KG1 (cell line): ENCODE measurements at places on chromosomes 2 and 18.

GRCh38 chr2:71674158-71674851 is 220.9 kb downstream of the DYSF start:
- no peak for DNase-seq

DNA sequence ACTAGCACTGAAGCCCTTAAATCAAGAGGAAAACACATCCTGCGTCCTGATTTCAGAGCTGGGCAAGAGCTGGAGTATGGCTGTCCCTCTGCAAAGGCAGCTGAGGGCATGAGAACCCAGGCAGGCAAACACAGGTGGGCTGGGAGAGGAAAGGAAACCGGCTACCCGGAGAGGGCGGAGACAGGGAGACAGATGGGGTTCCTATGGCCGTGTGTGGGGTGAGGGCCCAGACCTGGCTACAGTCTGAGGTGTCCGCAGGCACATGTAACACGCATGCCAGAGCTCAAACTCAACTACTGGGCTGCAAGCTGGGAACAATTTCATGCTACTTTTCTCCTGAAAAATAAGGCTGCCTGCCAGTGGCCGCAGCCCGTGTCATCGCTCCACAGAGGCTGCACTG is 2.7 kb downstream of the COPS9 start:
- DNase-seq, result no peak

- DNase-seq, result no peak
These were observed 24.2 kb downstream of the RPL31 start for GRCh38 chr2:101026253-101026701.

GRCh38 chr2:212124598-212124997 is 414.0 kb downstream of the ERBB4 start:
- DNase-seq, result no peak

GRCh38 chr2:227395556-227395955 is 7.8 kb upstream of the SCYGR1 start:
- DNase-seq, result no peak

- DNase-seq, result no peak
These were observed 20.4 kb downstream of the VRK2 start for GRCh38 chr2:58067001-58067400.

GRCh38 chr2:47300609-47301276 is 102.2 kb upstream of the MSH2 start:
- DNase-seq, result peak; percentile 14

- DNase-seq, result no peak
These were observed 271.6 kb upstream of the MGAT5 start for GRCh38 chr2:133982256-133982655.

DNA sequence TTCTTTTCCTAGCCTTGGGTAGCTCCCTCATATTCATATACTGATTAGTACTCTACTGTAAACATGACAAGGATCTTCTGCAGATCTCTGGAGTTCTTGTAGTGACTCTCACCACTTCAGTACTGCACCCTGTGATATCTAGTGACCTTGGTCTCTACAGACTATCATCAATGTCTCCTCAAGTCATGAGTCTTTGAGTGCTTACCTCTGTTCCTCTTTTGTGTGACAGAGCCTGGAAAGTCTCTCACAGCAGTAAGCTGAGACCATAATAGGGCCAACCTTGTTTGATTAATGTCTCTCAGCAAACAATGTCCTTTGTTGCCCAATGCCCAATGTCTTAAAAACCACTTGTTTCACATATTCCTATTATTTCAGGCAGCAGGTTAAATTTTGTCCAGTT is 34.2 kb upstream of the BAZ2B start:
- no peak for DNase-seq

- no peak for DNase-seq
These were observed 7.8 kb downstream of the ZNF892 start for GRCh38 chr2:95215018-95215612.

DNA sequence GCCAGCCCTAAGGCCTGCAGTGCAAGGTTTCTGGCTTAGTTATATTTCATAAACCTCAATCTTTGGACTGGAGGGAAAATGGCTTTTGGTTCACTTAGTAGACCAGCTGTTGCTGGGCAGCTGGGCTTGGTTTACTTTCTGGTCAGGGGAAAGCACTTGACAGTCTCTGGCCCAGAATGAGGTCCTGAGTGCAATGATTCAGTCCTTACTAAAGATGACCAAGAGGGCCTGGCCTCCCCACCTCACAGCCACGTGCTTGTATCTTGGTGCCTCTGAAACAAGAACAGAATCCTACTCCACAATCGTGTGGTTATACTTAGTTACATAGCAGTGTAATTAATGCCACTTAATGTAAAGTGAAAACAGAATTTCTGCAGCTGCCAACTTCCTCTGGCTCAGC is 325.5 kb upstream of the MEIS1 start:
- no peak for DNase-seq

GRCh38 chr2:217740178-217740577 is 262.6 kb downstream of the TNS1 start:
- DNase-seq, result no peak

- DNase-seq, result no peak
These were observed 278.3 kb downstream of the PTGR3 start for GRCh38 chr18:74930616-74931015.

GRCh38 chr2:109436610-109437225 is 177.0 kb downstream of the SEPTIN10 start:
- no peak for DNase-seq

DNA sequence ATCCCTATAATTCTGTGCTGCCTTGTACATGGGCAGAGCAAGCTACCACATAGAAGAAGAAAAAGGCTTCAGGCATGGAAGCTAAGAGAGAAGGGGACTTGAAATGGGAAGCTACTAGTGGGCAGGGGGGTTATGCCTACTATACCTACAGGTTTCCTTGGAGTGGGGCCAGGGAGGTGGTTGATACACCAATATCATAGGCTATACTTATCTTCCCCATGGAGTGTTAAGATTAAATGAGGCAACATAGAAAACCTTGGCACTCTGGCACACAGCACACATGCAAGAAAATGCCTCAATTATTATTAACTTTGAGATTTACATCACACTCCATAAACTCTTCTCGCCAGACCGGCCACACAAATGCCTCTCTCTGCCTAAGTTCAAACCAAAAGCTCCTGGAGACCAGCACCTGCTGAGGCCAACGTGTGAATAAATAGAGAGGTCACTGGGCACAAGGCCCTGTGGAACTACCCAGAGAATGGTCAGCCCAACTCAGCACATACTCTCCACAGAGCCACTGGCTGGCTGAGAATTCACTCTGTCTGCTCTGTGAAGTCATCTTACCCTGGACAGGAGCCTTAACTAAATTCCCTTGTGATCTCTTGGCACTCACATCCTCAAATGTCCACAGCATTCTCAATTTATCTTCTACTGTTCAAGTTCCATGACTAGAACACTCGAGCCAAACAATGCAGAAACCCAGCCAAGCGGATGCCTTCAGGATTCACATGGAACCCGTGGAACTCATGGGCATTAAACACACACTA is 498.7 kb downstream of the BCL11A start:
- no peak for DNase-seq

DNA sequence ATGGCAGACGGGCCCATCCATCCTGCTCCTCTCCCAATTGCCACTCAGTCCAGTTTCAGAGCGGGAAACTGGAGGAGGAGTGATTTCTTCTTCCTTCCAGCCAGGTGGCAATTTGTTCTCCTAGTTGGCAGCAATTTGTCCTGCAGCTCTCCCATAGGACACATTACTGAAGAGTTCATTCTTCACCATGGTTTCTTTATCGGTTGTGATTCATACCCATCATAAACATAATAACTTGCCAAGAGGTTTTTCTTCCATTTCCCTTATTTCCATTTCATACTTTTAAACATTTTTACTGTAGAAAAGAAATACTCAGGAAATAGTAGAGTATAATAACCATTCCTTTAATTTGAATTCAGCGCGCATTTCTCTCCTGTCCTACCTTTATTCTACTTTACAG is 377.9 kb upstream of the RAB12 start:
- no peak for DNase-seq

DNA sequence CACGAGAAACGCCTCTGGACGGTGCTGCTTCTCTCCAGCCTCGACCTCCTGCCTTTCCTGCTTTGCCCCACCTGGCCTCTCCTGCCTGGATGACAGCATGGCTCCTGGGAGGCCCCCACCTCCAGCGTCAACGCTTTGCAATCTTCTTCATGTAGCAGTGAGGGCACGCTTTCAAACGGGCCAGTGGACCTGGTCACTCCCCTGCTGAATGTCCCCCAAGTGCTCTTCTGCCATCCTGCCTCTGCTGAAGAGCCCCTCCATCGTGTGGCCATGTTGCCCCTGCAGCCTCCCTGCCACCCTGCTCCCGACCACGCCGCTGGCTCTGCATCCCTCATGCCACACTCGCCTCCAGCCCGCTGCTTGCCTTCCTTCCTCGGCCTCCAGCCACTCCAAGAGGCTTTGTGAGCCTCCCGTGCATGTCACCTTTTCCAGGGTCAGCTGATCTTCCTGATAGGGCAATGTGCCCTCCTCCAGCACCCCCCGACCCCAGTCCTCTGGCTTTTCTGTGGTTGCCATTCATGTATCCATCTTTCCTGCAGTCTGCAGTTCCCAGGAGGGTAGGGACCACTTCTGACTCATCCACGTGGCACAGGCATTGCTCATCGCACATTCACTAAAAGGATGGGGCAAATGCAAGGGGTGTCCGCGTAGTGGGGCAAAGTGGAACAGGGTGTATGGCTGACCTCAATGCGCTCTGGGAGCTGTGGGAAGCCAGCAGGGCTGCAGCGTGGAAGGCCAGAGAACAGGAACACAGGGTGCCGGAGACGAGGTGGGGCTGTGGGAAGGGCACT is 268.8 kb downstream of the TWIST2 start:
- DNase-seq, result no peak

DNA sequence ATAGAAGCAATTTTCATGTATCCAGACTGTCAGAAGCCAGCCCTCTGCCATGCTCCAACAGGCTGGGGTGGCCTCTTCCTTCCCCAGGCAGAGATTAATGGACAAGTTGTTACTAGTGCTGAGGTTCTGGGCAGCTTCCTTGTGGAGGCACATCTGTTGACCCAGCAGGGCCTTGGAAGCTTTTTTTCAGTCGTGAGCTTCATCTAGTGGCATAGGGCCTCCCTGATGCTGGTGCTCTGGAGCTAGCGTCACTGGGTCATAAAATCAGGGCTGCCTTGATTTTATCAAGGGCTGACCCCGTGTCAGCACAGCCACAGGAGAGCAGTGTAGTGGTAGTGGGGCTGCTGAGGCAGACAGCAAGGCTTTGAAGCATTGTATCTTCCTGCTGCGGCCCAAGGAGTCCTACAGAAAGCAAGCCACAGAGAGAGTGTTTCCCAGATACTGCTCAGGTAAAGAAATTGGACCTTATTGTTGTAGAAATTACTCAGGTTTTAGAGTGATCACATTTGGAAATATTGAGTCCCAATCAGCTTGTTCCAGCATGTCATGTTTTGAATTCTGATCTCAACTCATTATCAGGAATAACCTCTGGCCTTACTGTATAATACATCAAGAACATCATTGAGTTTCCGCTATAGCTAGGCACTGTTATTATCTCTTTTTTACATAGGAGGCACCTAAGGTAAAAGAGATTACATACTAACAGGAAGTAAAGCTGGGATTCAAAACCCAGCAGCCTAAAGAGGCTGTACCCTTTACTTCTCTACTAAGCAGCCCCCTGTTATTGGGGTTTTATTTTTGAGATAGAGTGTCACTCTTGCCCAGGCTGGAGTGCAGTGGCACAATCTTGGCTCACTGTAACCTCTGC is 92.3 kb upstream of the ALPP start:
- DNase-seq, result no peak

DNA sequence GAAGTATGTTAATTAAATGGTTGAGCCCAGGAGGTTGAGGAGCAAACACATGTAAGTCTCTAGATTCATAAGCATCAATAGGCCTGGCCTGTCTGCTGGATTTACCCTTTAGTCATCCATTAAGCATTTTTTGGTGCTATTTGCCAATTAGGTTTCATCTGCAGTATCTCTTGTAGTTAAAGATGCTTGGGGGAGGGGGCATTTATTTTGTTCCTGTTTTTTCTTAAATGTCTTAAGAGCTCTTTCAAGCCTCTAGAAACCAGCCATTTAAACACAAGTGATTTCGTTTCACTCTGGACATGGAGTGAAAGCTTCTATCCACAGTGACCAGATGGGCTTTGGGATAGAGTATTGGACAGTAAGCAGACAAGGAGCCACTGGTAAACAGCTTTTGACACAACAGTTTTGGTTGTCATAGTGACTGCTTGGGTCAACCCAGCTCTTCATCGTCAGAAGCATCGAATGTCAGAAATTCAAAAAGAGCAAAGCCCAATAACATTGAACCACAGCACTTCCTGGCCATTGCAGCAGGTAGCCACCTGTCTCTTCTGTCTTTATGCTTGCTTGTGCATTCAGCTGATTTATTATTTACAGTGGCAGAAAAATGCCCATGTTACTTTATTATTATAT is 4.9 kb downstream of the QPCT start:
- no peak for DNase-seq

- no peak for DNase-seq
These were observed 298.4 kb downstream of the FSIP2 start for GRCh38 chr2:186036862-186037449.

DNA sequence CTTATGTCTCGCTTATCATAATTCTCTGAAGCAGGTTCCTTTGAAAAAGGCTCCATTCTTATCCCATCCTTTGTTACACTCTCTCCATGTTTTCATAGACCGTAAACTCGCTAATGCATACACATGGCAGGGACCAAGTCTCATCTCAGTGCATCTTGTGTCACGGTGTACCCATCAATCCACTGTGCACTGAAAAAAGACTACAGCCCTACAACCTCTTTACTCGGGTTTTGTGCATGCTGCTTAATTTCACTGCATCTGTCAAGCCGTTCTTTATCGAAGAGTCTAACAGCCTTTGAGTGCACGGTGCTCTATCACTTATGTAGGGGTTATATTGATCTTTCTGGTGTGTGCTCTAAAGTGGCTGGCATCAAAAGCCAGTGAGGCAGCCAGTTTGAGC is 302.9 kb upstream of the ERBB4 start:
- DNase-seq, result no peak

DNA sequence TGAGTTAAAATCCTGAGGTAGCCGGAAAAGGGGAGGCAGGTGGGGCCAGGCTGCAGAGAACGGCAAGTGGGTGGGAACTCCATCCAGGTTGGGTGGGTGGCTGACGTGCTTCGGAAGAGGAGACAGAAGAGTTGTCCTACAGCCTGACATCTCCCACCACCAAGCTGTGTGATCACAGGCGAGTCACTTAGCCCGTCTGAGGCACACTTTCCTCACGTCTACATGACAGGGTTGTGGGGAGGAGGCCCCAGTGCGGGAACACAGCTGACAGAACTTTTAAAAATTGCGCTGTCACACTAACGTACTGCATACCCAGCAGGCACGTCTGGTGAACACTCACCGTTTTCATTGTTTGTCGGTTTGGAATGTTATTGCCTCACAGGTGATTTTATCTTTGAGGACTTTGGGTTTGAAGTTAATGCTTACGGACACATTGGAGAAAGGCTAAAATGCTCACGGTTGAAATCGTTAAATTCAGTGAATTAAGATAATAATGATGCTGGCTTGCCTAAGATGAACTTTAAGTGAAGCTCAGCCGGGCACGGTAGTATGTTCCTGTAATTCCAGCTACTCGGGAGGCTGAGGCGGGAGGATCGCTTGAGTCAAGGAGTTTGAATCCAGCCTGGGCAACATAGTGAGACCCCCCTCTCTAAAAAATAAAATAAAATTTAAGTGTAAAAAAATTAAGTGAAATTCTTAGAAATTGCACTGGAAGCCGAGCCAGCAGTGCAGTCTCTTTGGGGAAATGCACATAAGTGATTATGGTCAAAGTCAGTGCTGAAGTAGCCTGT is 8.9 kb downstream of the EMILIN2 start:
- no peak for DNase-seq
